Central memory CD4-positive, alpha-beta T cell (primary cell): ENCODE measurements at places on chromosomes 12 and 14.
A peak's percentile ranks its signal among the peaks of the same experiment; 100 is the strongest.

GRCh38 chr14:42095155-42095554, 488.5 kb downstream of the LRFN5 start:
- DNase-seq: no peak

DNA sequence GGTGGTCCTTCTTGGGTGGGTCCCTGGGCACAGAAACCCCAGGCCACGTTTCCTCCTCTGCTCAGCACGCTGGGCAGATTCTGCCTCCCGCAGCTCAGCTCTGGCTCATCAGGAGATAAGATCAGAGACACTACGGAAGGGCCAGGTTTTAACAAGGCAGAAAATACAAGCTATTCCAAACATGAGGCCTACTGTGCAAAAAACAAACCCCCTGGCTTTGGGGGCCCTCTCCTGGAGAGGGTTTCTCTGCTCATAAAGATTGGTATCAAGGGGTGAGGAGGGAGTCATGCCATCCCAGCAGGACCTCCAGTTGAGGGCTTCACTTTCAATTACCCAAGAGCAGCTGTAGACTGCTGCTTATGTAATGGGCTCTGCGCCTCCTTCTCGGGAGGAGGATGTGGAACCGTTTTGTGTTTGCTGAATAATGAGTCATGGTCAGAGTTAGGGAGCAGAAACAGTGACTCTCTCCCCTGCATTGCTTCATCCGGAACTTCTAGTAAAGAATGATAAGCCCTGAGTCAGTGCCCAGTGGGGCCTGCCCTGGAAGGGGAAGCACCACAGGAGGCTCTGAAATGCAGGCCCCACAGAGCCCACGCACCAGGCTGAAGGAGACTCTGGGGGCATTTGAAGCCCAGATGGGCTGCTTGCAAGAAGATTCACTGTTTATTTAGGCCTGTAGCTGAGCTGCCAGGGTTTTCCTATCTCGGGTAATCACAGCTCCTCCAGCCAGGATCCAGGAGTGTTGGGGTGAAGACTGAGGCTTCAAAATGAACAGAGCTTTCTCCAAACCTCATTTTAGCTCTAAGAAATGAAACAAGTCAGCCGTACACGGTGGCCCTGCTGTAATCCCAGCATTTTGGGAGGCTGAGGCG, 79.3 kb downstream of the SSPN start:
- DNase-seq: no peak

- no peak for DNase-seq
Measured at GRCh38 chr12:70739756-70740155, 102.5 kb upstream of the PTPRB start.

DNA sequence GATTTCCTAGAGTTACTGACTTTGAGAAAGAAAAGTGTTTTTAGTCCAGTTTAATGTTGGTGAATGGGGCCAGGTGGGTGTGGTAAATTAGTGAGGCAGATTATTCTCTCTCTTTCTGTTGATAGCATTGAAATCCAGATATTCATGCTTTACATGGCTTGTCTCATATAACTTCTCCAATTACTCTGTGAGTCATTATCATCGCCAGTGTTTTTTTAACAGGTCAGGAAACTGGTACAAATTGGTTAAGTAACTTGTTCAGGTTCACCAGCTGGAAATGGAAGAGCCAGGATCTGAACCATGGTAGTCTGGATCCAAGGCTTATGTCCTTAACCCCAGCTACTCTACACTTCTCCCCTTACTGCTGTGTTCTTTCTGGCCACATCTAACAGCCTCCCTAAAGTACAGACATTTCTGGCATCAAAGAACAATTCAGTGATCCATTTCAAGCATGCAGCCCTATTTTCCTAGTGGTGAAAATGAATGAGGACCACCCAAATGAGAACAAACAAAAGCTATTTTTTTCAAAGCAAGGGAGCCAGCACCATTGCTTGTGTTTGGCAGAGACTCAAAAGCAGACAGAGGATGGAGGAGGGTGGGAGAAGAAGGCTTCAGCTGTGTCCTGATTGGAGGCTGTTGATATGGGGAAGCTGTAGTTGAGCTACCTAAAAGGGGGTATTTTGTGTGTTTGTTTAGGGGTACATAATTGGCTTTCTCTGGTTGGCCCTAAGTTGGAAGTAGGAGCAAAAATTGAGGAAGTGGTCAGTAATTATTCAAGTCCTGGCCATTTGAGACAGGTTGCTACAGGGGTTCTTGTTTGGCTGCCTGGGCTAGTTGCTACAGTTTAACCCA, 1.7 kb downstream of the IRAK3 start:
- DNase-seq: no peak

- no peak for DNase-seq
Measured at GRCh38 chr12:48693572-48693971, 11.5 kb upstream of the KANSL2 start.

DNA sequence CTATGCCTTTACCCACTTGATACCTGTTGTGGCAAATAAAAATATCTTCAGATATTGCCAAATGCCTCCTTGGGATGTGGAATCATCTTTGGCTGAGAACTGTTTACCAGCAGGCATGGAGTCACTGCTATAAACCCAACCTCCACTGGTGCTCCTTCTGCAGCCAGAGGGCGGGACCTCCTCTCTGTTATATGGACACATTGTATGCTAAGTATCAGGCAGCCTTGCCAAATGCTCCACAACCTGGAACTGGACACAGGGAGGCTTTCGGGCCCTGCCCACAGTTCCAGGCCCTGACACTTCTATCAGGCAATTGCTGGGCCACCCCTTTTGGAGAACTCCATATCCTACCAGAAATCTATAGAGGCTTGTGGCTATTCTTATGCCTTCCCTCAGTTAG, 201.0 kb downstream of the TMX1 start:
- no peak for DNase-seq

- peak; percentile 55 for DNase-seq
Measured at GRCh38 chr14:64702493-64703394, 1.5 kb upstream of the PLEKHG3 start.

DNA sequence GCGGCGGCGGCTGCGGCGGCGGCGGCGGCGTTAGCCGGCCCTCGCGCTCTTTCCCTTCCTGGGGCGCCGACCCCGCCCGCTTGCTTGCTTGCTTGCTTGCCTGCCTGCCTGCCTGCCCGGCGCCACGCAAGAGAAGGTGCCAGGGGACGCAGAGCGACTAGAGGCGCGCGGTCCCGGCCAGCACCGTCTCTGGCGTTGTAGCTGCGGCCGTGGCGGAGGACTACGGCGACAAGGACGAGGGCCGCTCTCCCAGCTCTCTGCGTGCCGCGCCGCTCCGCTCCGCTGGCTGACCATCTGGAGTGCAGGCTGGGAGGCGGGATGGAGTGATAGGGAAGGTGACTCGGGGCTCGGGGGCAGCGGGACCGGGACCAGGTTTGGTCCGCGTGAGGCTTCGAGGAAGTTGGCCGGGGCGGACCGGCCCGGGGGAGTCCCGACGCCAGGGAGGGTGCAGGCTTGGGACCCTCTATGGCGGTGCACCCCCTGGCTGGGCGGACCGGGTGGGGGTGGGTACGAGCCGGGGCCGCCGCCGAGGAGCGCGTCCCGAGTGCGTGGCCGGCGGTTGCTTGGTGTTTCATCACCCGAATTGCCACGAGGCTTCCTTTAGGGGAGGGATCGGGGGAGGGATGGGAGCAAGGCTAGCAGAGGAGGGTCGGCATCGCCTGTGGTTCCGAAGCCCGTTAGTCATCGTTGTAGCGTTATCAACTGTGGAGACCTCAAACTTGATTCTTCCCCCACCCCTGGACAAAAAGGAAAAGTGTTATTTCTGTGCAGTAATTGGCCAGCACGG, 471 bp downstream of the XPOT start:
- DNase-seq: peak; percentile 19
